ENCODE measurements at places on chromosomes 2 and 18.
A peak's percentile ranks its signal among the peaks of the same experiment; 100 is the strongest.

DNA sequence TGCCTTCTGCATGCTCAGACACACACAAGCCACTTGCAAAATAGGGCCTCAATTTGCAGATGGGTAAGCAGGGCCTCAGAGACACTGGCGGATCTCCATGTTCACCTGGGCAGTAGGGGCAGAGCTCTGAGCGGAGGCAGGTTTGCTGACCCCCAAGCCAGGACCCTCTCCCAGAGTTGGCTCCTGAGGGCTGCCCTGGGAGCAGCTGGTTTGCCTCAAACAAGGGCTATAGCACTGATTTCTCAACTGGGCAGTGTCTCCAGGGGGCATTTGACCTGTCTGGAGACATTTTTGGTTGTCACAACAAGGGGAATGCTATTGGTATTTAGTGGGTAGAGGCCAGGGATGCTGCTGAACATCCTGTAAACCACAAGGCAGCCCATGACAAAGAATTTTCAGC lies 11.6 kb downstream of the GLI2 start:
- DNase-seq: no peak

GRCh38 chr2:43950383-43951008 lies 45.3 kb downstream of the LRPPRC start:
- DNase-seq: peak; percentile 47

- DNase-seq: no peak
These were observed 758 bp downstream of the SCLY start for GRCh38 chr2:238061315-238062202.

DNA sequence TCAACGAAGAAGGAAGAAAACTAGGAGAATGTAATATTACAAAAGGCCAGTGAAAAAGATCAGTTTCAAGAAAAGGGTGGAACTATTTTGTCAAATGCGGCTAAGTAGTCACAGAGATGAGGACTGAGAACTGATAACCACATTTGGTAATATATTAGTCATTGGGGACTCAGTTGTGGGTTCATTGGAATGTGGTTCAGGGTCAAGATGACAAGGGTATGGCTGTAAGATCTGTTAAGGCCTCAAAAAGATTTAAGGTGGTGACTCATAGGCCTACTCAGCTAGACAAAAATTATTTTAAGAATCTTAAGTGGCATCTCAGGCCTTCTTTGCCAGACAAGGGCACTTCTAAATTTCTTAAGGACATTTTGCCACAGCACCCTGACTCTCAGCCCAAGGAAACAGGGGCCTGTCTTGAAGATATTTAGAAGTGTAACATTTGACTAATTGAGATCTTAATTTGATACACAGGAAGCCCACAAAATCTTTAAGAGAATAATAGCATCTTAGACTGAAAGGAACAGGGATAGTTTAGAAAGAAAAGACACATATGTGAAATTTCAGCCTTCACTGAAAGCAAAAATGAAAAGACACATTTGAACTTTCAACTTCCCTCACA lies 81.3 kb downstream of the STRADB start:
- DNase-seq: peak; percentile 2

GRCh38 chr18:62877411-62878221 lies 162.3 kb downstream of the PHLPP1 start:
- DNase-seq: no peak

DNA sequence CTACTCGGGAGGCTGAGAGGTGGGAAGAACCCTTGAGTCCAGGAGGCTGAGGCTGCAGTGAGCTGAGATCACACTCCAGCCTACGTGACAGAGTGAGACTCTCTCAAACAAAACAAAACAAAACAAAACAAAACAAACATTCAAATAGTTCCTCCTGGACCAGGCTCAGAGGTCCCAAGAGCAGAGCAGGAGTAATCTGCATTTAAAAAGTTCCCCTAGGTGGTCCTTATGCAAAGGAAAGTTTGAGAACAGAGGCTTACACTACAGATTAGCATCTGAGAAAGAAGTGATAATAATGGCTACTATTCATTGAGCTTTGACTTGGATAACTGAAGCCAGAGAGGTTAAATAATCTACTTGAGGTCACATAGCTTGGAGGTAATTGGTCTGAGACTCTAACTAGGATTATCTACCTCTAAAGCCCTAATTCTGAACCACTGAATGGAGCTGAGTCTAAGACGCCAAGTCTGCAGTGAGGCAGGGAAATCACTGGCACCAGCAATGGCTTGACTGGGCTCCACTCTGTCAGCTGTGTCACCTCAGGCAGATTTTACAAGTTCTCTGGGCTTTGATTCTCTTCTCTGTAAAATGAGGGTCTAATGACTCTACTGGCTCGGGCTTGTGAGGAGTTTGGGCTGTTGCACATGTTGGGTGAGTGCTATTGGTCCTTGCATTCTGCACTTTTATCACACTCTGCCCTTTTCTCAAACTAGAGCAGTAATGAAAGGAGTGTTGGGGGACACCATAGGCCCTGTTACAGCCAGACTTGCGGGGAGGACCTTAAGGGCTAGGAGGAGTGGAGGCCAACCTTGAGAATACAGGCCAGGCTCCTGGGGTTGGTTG lies 29.2 kb upstream of the DLX2 start:
- no peak for DNase-seq

DNA sequence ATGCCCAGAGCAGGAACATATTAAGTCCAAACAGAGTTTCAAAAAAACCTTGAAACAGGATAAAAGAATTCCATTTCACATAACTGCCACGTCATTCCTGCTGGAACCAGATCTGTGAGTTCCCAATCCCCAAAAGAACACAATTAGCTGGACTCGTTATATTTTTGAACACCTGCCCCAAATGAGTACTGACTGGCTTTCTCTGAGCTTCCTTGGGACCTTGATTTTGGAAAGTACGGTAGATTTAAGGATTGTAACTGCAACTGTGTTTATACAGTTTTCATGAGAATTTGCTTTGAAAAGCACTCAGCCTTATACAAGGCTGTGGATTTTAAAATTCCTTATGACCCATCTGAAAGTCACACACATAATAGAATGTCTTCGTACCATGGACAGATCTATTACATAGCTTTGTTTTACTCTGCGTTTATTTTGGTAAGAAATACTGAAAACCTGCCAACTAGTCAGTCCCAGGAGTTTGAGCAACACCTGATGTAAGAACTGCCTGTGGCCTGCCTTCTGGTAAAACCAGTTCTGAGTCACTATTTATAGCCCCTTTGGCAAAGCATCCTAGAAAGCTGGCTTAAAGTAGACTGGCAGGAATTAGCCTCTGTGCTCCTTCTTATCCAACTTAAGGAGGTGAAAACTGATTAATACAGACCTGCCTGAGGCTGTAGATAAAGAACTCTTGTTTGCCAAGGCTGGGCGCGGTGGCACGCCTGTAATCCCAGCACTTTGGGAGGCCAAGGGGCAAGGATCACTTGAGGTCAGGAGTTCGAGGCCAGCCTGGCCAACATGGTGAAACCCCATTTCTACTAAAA lies 48.1 kb downstream of the MERTK start:
- no peak for DNase-seq

DNA sequence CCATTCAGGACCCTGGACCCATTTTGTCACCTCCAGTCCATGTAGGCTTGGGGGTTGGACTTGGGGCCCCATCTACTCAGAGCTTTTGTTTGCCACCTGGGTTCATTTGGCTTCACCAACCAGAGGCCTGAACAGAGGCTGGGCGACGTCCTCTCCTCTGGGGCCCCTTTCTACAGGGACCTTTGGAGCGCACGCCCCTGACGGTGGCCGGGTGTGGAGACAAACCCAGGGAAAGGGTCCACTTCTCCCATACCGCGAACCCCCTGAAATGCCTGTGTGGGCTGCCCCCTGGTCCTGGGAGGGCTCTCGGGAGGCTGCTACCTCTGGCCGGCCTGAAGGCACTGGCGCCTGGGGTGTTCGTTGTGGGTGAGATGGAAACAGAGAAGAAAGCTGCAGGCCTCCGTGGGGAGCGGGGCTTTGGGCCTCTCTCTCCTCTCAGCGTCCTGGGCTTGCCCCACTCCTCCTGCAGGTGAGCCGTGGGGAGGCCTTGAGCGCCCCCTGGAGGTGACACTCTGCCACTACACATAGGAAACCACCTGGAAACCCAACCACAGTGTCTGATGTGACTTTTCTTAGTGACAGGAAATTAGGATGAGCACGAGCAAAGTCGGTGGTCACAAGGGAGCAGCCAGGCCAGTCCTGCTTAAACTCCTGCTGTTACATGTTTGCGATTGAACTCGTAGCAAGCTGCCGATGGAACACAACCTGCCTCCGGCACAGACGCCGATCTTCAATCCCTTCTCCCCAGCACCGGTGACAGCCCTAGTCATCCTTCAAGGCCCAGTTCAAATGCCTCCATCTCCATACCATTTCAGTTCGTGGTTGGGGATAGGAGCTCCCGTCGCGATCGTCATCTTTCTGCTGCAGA lies 12.0 kb upstream of the NTSR2 start:
- peak; percentile 22 for DNase-seq

- peak; percentile 47 for DNase-seq
These were observed 47.5 kb upstream of the HNRNPA3 start for GRCh38 chr2:177165061-177165583.

- no peak for DNase-seq
These were observed 103.0 kb upstream of the TEX51 start for GRCh38 chr2:126795656-126796055.

DNA sequence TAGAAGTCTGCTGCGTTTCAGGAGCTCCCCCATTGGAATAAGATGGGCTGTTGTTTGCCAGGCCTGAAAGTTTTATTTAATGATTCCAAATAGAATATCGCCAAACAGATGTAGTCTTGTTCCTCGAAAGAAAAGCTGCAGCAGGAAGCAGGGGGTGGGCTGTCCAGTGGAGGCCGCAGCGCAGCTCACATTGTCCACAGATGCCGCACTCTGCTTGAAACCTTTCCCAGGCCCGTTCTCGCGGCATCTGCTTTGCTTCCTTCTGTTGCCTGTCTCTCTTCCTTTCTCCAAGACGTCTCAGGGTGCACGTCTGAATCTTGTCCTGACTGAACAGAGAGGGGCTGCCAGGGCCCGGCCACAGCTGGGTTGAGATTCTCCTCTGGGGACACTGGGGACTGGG lies 12.4 kb upstream of the IGFBP2 start:
- no peak for DNase-seq

- no peak for DNase-seq
These were observed 10.6 kb upstream of the BOK start for GRCh38 chr2:241547781-241548450.
